ENCODE measurements at places on chromosomes 4 and X.

- no peak for DNase-seq
These were observed 36.3 kb downstream of the RTL3 start for GRCh38 chrX:78622831-78623230.

GRCh38 chrX:77415161-77415560, 32.0 kb upstream of the FGF16 start:
- no peak for DNase-seq

- DNase-seq: no peak
These were observed 353.1 kb upstream of the NR3C2 start for GRCh38 chr4:148795156-148795864.

DNA sequence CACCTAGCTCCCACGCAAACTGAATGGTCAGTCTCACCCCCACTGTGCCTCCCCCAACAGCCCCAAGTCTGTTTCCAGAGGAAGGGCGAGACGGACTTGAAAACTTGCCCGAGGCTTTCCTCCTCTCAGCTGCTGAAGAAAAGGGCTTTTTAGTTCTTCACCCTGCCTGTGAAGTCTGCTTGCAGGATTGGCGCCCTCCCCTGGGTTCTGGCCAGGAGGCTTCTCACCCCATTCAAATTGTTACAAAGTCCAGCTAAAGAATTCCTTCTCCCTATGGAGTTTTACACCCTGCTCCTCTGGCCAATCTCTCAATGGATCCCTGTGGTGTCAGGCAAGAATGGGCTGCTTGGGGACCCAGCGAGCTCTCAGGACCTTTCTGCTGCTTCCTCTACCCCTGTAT, 241.0 kb downstream of the AFF2 start:
- no peak for DNase-seq

GRCh38 chrX:40866893-40867292, 131.6 kb upstream of the MED14 start:
- no peak for DNase-seq

DNA sequence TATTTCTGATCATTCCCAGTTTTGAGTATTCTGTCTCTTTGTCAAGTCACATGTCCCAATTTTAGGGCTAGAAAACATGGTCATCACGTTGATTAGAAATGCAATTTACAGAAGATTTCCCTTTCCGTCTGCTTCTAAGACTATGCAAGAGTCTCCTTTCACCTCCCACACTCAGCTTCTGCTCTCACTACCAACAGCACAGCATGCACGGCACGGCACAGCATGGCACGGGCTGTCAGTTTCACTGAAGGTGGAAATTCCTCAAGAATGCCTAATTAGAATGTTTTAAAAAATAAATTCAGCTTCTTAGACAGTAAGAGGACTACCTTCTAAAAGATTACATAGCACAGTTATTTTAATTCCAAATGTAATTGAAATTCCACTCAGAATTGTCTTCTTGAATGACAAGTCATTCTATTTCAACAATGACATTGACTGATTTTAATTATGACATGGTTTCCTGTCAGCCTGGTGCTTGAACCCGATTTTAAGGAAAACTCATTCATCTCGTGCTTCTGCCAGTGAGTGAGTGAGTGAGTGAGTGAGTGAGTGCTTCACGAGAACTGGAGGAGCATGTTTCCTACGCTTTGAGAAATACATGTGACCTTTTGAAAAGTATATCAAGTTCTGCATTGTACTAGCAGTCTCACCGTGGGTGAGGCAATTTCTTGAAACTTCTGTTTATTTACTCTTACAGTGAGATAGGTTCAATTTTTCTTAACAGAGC, 124.8 kb upstream of the SORBS2 start:
- DNase-seq: no peak

DNA sequence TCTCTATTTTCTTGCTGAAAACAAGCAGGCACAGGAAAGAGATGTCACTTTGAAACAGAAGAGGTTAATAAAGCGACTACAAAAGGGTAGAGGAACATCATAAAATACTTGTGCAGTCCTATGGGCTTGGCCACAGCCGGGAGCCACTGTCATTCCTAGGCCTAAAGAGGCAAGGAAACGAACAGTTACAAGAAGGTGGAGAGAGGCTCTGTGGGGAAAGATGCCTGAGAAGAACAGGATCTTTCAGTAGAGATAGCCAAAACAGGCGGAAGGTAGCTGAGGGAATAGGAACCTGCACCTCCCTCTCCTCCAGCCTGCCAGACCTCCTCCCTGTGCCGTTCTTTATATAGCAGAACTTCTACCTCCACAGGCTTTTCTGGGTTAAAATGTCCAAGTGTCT, 57.4 kb upstream of the ARSJ start:
- DNase-seq: no peak

- DNase-seq: no peak
These were observed 59.0 kb upstream of the TAB3 start for GRCh38 chrX:30948051-30948450.

Data from NCI-H2171 treated with DMSO at 0.1 percent for 48 hours (cell line).